T-helper 1 cell (primary cell): ENCODE measurements at places on chromosomes 4 and X.

DNA sequence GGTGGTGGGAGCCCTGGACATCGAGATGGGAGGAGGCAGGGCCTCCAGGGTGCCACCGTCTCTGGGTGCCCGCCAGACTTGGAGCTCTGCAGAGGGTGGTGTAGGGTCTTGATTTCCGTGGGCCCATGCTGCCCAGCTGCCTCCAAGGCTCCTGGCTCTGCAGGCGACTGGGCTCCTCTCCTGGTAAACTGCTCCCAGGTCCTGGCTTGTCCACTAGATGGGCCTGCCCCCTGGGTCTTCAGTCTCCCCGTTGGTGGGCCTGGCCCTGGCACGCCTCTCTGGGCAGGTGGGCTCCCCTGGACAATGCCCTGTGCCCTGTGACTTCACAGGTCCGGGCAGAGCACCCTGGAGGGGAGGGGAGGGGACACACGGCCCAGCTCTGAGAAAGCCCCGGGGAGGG, 7.7 kb downstream of the FGFR3 start:
- no peak for DNase-seq

GRCh38 chrX:40172401-40173142, 74.8 kb upstream of the BCOR start:
- no peak for DNase-seq

DNA sequence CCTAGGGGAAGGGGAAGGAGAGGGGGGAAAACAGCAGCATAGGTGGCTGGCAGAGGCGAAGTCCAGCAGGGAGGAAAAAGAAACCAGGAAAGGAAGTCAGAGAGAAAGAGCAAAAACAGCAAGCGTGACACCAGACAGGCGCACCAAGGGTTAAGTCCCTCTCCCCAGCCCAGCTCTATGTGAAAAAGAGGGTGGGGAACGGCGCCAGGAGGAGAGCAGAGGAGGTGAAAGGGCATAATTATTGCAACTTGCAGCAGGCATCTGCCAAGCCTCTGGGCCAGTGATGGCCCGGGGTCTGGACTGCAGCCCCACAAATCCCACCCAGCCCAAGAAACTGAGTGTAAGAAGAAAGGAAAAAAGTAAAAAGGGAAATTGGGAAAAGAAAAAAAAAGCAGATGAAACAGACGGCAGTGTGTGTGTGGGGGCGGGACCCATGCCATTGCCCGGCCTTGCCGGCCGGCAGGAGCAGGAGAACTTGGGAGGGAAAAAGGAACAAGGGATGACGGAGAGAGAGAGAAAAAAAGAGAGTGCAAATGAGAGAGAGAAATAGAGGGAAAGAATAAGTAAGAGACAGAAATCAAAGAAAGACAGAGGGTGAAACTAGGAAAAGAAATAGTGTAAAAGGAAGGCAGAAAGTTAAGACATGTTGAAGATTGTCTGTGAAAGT, 14.1 kb upstream of the RHOXF2 start:
- DNase-seq: no peak

DNA sequence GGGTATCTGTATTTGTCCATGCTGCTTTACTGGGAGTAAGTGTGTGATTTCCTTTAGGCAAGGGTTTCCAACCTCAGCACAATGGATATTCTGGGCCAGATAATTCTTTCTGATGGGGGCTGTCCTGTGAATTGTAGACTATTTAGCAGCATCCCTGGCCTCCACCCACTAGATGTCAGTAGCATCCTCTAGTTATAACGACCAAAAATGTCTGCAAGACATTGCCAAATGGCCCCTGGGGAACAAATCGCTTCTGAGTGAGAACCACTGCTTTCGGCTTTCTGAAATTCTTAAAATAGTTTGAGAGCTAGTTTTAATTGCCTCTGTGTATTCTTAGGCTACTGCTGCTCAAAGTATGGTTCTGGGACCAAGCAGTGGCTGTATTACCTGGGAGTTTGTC, 81.2 kb upstream of the GPM6B start:
- DNase-seq: no peak

DNA sequence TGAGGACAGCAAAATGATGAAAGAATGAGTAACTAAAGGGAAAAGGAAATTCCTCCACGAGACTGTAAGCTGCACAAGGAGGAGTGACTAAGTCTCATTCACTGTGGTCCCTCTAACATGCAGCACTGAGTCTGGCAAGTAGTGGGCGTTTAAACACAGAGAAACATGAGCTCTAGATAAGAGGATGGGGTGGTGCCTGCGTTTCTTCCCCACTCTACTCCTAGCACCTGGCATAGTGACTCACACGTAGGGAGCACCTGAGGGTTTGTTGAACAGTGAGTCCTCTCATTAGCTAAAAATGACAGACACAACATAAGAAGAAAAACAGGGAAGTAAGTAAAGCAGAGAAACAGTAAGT, 105.8 kb upstream of the CBR4 start:
- no peak for DNase-seq

DNA sequence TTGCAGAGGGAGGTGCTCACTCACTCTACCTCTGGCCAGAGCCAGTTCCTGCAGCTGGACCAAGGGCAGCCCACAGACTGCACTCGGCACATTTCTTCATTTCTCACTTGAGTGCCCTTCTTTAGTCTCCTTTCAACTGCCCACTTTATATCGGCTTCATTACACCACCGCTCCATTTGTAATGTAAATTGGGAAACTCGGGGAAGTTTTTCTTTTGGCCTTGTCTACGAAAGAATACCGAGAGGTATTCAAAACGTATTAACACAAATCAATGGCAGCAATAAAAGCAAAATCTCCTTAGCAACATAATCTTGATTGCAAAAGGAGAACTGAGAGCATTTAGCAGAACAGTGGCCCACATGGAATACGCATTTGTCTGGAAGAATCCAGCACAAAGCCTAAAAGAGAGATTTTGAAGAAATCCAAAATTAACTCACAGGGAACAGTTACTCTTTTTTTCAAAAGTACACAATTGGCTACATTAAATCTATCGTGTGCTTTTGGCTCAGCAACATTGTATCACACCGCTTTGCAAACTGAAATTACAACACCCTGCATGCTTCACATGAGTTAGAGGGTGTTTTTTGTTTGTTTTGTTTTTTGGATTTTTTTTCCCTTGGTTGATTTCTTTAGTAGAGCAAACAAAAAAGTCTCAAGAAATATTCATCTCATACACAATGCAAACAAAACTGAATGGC, 62.6 kb downstream of the CHIC2 start:
- no peak for DNase-seq

- DNase-seq: no peak
Measured at GRCh38 chrX:91434351-91435168, at the start of gene PABPC5. PABPC5 (plus strand) TSS chrX:91434839; CDS start chrX:91435578, 739 bp downstream.

GRCh38 chr4:48017108-48017571, 568 bp downstream of the NIPAL1 start:
- DNase-seq: no peak

- DNase-seq: no peak
Measured at GRCh38 chr4:108247387-108248049, 78.8 kb upstream of the LEF1 start.

- DNase-seq: no peak
Measured at GRCh38 chr4:47101453-47101852, 70.1 kb downstream of the GABRB1 start.

DNA sequence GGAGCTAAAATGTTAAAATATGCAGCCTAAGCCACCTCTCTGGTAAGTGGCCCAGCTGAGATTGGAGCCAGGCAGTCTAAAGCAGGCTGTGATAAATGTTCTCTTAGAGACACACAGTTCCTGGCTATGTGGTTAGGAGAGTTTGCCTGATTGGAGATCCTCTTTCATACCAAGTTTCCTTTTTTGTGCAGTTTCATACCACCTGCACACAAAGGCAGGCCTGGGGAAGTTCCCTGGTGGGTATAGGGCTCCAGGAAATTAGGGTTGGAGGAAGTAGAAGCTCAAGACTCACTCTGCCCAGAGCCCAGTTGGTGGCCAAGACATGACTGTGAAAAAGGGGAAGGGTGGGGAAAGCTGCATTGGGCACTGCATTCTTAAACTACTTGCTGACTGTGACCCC, 16.9 kb downstream of the CYBB start:
- no peak for DNase-seq

DNA sequence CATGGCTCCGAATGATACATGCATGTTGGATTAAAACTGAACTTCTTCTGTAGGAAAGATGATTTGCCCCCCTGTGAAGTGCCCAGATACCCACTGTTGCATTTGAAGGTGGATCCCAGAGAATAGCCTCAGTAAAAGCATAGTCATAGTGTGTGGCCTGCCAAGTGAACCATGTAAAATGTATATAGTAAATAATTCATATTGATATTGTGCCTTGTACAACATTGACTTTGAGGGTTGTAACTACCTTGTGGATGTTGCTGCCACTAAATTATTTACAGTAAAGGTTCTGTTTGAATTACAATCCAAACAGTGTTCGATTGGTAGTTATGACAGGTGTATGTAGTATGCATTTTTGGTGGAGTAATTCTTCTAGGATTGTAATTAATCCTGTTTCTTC, 19.2 kb downstream of the TMEM131L start:
- no peak for DNase-seq

DNA sequence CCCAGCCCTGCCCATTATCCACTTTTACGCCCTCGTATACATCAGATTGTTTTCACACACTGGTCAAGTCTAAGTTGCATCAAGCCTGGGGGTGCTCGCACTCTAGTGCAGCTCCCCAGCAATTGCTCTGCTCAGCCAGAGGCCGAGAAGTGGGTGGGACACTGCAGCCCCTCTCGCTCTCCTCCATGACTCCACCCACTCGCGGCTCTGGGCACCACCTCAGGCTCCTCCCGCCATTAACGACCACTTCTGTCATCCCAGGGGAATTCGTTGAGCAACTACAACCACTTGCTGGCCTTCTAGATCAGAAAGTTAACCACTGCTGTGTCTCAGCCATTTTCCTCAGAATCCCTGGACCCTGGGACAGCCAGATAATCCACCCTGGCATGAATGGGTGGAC, 53.6 kb downstream of the ETNPPL start:
- no peak for DNase-seq

DNA sequence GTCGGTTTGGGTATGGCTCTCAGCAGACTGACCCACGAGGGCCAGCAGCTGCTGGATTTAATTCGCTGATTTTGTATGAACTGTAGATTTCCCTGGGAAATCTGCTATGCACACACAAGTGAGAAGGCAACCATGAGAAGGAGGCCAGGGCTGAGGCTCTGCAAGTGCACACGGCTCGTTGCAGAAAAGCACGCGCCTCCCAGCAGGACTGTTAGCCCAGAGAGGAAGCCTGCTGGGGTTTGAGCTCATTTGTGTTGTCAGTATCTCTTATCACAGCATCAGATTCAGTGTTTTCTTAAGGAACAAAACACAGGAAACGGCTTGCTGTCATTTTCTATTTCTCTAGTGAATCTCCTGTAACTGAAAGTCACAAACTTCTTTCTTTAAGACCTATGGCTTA, 296.2 kb upstream of the FAT1 start:
- DNase-seq: no peak

GRCh38 chr4:8766610-8767009, 105.0 kb downstream of the HMX1 start:
- DNase-seq: no peak

DNA sequence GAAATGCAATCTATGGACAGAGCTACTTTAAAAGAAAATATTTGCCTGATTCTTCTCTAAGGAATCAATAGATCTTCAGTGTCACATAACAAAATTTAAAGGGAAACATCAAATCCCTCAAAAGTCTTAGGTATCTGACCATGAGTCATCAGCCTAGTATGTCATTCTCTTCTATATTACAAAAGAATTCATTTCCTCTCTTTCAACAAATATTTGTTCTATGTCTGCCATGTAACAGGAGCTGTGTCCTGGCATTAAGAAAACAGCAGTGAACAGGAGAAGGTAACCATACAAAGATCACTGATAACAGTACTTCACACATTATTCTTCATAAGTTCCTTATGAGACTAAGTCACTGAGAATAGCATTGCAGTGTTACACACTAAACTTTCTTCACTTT, 243.6 kb upstream of the DKK2 start:
- no peak for DNase-seq

GRCh38 chr4:5971078-5971450, 47.2 kb downstream of the C4orf50 start:
- DNase-seq: no peak

DNA sequence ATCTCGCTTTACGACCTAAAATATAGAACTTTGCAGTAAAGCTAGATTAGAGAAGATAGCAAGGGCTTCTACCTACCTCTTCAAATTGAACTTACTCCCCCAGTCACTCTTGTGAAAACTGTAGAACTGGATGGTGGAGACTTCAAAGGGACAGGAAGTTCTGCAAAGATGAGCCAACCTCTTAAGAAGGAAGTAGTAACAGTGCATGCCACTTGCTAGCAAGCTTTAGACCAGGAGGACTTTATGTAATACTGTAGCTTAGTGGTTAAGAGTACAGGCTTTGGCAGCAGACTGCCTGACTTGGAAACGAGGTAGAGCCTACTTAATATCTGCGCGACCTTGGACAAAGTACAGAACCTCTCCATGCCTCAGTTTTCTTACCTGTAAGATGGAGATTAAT, 27.5 kb upstream of the VBP1 start:
- no peak for DNase-seq

- DNase-seq: no peak
Measured at GRCh38 chr4:36206603-36207311, 37.6 kb downstream of the ARAP2 start.

DNA sequence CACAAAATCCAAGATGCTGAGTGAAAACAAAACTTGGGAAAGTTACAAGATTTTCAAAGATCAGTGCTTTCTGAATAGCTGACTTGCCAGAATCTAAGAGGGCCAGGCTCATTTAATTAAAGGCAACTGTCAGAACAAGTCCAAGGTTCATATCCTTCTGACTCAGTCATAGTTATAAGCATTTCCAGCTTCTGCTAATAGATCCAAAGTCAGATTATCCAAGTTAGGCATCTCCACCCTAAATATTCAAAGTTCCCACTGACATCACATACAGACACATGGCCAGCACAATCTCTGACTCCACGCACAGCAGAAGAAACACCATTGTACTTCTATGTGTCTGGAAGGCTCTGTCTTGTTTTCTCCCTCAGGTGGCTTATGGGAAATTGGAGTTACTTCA, 41.8 kb downstream of the GASK1B start:
- DNase-seq: no peak

DNA sequence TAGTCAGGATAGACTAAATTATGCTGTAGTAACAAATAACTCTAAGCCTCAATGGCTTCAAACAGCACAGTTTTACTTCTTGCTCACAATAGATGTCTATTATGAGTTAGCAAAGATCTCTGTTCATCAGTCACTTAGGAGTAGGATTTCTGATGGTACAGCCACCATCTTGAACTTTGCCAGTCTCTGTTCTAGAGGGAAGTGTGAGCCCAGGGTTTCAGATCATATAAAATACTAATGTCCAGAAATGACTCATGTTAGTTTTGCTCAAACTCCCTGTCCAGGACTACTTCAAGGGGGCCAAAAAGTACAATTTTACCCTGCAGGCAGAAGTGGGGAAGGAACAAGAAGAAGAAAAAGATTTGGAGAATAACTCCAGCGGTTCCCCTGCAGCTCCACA, 77.1 kb upstream of the LSM6 start:
- DNase-seq: no peak
